ENCODE measurements at places on chromosomes 11 and 22.

DNA sequence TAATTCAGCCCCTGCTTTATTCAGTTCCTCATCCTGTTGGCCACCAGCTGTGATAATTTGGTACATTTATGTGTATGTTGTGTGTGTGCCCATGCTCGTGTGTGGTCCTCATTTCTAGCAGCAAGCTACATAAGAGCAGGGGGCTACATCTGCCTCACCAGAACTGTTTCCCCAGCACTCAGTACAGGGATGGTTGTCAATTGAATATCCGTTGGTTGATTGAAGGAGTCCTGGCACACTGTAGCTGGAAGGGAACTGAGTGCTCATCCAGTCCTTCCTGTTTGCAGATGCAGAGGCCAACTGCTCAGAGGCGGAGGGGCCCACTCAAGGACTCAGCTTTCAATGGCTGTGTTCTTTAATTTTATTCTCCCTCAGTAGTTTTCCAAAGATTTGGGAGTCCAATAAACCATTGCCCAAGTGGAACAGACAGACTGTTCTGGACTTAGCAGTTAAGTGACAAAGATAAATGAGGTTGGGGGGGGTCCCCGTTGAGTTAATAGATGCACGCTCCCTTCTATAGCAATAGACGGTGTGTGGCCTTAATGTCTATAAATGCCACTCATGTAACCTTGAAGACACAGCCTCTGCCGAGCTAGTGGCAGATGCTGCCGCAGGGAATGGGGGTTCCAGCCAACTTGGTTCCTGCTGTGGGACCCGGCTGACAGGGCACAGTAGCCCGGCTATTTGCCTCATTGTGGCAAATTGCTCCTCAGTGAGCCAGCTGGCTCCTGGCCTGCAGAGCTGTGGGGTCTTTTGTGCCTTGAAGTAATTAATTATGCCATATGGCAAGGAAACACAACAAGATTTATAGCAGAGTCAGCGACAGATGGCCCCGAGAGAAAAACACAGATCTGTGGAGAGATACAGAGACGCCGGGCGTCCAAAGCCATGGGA is 71.4 kb upstream of the GRK3 start:
- DNase-seq = no peak

- no peak for DNase-seq
Measured at GRCh38 chr11:2587976-2588748, 111.6 kb downstream of the KCNQ1OT1 start.

DNA sequence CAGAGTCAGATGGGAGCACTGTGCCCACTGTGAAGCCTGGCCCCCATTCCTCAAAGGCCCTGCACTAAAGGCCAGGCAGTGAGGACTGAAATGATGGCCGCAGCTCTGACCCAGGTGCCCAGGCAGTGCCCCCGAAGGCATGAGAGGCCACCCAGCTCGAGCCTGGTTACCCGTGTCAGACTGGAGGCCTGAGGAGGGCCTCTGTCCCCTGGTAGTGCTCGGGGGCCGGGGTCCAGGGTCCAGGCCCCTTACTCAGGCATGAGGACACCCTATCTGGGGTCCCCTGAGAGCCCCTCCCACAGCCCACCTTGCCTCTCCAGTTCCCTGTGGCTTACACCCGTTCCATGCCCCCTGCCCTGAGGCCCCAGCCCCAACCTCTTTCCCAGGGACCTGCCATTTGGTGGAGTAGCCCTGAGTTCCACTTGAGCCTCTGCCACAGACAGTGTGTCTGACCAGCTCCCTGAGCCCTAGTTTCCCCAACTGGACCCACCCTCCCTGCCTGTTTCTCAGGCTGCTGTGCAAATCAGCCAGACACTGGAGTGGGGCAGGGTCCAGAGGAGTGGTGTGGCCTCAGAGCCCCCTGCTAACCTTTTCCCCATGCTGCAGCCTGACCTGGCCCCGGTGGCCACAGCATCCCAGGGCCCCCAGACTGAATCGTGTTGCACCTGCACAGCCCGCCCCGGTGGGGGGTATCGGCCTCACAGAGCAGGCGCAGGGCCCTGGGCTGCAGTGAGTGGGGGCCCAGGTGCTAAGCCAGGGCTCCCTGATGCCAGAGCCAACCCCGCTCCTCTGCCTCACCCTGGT is 10.8 kb upstream of the ANKRD13D start:
- DNase-seq = no peak

DNA sequence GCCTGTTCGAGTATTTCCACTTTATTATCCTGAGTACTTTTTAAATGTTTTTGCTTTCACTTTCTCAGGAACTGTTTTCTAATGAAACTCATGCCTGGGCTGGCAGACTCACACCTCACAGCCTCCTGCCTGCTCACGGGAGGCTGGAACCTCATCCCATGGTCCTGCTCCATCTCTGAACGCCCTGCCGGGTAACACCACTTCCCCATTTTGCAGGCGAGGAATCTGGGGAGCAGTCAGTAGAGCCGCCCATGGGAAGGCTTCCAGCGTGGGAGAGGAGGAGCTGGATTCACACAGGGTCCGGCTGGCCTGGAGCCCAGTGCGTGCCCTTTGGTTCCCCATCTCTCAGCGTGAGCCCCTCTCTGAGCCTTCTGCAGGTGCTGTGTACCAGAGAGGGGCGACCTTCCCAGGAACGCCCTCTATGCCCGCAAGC is 53.6 kb downstream of the SCUBE1 start:
- DNase-seq = no peak

DNA sequence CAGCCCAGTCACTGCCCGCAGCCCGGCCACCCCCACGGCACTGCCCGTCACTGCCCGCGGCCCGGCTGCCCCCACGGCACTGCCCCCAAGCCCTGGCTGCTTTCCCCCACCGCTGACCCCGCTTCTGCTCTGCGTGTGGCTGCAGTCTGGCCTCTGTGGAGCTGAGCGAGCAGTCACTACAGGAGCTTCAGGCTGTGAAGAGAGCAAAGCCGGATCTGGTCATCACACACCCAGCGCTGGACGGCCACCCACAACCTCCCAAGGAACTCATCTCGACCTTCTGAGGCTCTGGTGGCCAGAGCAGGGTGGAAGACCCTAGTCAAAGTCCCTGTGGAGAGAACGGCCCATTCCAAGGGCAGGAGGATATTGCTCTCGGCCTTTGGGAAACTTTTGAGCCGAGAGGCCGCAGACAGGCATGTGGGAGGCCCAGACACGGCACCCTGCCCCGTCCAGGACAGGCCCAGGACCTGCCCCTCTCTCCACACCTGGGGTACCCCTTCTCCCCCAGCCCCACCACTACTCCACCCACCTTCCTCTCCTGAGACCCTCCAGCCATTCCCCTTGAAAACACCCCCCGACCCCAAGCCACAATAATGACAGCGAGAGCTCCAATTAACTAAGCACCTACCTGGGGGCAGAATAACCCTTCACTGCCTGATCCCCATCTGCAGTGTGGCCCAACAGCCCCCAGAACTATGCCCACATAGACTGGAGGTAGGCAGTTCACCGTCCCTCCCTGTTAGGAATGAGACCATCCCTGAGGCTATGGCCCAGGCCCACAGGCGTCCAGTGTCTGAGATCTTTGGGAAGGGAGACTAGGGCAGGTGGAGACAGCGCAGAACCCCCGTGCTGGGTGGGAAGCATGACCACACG is 3.7 kb upstream of the PGGHG start:
- no peak for DNase-seq

- no peak for DNase-seq
Measured at GRCh38 chr11:63560506-63561180, 2.5 kb downstream of the PLAAT2 start.

- DNase-seq = no peak
Measured at GRCh38 chr11:72144807-72145565, 9.5 kb downstream of the FOLR3 start.

GRCh38 chr11:95058621-95059020 is 8.1 kb upstream of the SRSF8 start:
- DNase-seq = no peak

DNA sequence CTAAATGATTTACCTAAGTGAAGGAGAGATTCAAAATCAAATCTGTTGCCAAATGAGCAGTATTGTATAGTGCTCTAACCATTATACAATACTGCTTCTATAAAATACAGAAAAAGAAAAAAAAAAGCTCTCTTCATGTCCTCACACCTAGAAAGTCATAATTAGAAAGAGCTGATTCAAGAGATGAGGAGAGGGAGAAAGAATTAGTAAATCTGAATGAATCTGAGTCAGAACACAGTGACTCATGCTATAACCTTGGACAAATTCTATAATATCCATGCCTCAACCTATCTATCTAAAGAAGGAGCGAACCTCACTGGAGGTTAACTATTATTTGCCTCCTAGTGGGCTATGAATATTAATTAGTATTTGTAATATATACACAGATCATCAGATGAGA is 29.4 kb downstream of the AMBRA1 start:
- no peak for DNase-seq

DNA sequence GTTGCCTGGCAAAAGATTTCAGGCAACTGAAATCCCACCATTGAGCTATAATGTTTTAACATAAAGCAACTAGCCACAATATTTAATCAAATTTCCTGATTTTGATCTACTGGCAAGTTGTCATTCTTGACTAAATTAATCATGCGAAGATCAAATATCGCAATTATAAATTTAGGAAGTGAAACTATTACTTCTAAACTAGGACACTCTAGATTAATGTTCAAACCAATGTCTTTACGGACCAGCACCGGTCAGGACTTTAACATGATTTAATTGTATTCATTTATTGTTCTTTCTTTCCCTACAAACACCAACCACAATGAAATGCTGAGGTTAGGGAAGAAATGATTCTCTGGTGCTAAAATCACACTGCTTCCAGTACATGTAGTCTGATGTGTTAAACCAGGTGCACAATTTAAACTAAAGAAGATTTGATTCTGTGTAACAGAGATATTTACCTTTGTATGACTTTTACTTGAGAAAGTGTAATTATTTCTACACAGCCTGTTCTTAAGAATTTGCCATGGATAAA is 14.9 kb downstream of the GAS2 start:
- no peak for DNase-seq

GRCh38 chr22:46202897-46203600 is 47.0 kb downstream of the CDPF1 start:
- DNase-seq = no peak

DNA sequence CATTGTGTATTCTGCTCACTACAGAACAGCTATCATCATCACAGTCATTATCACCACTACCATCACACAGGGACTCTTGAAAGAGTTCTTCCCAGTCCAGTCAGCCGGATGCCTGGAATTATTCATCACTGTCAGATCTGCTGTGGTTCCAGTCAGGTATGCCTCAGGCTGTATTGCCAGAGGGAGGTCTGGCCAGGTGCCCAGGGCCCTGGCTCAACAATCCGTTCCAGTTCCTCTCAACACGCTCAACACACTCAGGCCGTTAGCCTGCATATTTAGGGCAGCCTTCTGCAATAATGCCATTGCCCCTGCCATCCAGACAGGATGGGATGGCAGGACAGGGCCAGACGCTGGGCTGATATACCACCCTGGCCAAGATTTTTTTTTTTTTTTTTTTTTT is 28.6 kb upstream of the RASL10A start:
- DNase-seq = no peak

DNA sequence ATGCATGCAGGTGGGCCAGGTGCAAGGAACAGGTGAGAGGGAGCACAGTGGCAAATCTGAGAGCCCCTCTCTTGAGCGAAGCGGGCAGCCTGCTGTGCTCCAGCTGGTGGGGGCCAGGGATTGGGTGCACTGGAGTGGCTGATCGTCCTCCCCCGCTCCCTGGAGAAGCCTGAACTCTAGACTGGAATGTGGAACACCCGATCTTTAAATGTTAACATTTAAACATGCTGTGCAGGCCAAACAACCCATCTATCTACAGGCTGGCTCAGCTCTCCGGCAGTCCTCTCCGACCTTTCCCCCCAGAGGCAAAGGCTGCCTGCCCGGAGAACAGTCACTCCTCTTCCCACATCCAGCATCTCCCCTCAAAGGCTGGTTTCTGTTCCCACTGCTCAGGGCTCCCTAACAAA is 5.1 kb downstream of the MRGPRF start:
- no peak for DNase-seq

GRCh38 chr11:235609-235996 is 539 bp downstream of the SIRT3 start:
- DNase-seq = no peak

DNA sequence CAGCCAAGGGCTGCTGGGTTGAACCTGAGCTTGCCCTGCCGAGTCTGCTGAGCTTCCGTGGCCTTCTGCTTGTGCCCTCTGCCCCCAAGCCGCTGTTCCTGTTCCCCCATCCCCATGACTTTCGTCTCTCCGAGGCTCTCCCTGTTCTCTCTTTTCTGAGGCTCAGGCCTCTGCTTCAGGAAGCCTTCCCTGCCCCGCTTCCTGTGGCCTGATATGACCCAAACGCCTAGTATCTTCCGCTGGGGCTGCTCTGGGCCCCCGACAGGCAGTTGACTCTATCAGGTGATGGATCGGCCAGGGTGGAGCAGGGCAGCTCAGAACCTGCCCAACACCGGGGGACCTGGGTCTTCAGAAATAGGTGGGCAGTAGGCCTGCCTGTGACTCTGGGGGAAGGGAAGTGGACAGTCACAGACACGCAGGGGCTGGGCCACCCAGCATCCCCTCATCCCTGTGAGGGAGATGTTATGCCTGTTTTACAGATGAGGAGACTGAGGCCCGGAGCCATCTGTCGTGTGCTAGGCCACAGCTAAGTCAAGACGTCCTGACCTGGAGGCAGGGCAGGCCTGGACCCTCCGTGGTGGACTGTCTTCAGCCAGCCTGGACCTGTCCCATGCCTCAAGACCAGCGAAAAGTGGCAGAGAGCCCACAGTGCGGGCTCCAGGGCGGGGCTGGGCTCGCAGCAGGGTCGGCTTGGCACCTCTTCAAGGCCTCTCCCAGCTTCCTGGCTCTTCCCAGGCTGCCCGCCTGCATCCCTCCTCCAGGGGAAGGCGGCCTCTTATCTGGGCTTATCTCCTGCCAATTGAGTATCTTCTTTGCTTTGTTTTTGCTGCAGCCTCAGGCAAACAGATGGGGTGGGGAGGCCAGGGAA is 16.2 kb downstream of the BAD start:
- no peak for DNase-seq

DNA sequence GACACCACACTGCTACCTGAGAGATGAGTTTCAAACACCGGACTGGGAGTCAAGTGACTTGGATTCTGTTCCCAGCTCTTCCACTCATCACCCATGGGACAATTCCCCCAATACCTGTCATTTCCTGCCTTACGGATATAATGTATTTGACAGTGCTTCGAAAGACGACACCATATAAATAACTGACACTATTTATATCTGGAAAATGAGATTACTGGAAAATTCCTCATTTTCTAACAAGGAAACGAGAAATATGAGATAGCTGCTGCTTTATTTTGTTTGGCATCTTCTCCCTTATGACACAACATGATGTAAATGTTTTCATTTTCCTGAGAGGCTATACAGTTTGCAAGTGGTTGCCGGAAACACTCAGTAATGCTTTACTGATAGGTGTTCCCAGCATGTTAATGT is 8.6 kb downstream of the HSCB start:
- no peak for DNase-seq
